ENCODE measurements at places on chromosomes 1 and 21.

DNA sequence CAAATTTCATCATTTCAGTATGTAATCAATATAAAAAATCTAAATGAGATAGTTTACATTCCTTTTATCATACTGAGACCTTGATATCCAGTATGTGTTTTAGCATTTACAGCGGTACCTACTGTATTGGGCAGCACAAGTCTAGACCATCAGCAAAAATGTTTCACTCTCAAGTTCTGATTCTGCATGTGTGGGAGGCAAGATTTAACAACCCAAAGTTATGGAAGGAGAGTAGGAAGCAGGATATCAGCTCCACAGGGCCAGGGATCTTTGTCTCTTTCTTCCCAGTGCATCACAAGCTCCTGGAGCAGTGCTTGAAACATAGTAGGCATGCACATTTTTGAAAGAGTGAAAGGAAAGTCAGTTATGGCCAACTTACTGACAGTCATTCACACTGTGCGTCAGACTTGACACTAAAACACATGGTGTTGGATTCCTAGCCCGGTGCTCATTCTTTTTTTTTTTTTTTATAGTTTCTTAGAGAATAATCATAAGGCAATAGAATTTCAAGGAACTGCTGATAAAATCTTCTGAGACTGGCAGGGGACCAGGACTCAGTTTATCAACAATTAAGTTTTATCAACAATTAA, 6.1 kb downstream of the TENT5C start:
- peaks cover 14% of the 10 kb centered on the region for H3K36me3 ChIP-seq
- peaks cover 82% of the 10 kb centered on the region for H3K4me1 ChIP-seq
- H3K4me3 ChIP-seq: no peak overlapping the region
- no peak for DNase-seq
- no peak overlapping the region for H3K27ac ChIP-seq
- H3K27me3 ChIP-seq: no peaks in the 10 kb centered on the region

GRCh38 chr1:20373764-20374163, 83.1 kb downstream of the VWA5B1 start:
- H3K27ac ChIP-seq: no peak overlapping the region
- H3K27me3 ChIP-seq: peaks cover 14% of the 10 kb centered on the region
- no peak overlapping the region for H3K4me3 ChIP-seq
- no peaks in the 10 kb centered on the region for H3K36me3 ChIP-seq
- DNase-seq: no peak

- peaks cover 40% of the 10 kb centered on the region for H3K36me3 ChIP-seq
- no peak overlapping the region for H3K27ac ChIP-seq
- no peaks in the 10 kb centered on the region for H3K27me3 ChIP-seq
- DNase-seq: no peak
- H3K4me3 ChIP-seq: no peak overlapping the region
These were observed 14.3 kb downstream of the GMEB1 start for GRCh38 chr1:28682840-28683239.

GRCh38 chr1:202694314-202694713, 15.9 kb downstream of the SYT2 start:
- peaks cover 4% of the 10 kb centered on the region for H3K4me1 ChIP-seq
- H3K27ac ChIP-seq: no peak overlapping the region
- peaks cover 10% of the 10 kb centered on the region for H3K27me3 ChIP-seq
- H3K4me3 ChIP-seq: no peak overlapping the region
- DNase-seq: no peak

DNA sequence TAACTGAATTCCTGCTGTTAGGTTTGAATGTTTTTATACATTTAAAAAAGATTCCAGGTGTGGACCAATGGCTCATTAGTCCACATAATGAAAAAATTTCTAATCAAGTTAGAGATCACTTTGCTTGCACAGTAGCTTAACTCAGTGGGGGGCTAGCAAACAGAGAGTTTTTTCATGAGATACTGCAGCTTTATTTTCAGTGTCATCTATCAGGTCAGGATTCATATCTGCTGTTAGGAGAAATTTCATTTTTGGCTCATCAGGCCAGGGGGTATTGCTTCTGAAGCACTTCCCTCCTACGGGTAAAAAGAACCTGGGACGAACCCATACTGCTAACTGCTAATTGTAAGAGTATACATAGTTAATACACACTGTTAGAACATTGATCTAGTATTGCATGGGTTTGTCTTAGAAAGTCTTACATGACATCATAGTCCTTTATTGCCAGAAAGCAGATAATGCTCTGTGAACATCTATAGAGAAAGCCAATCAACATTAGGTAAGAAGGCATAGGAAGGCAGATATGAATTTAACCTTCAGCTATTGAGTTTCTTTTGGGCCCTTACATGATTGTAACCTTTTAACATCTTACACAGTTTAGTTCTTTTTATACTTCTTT, 38.0 kb downstream of the ADGRL2 start:
- DNase-seq: no peak
- H3K27me3 ChIP-seq: no peaks in the 10 kb centered on the region
- no peaks in the 10 kb centered on the region for H3K36me3 ChIP-seq
- H3K4me3 ChIP-seq: no peak overlapping the region
- H3K27ac ChIP-seq: no peak overlapping the region
- no peaks in the 10 kb centered on the region for H3K4me1 ChIP-seq

- no peaks in the 10 kb centered on the region for H3K36me3 ChIP-seq
- H3K27ac ChIP-seq: no peak overlapping the region
These were observed 5.9 kb downstream of the RHEX start for GRCh38 chr1:206058927-206059292.

- H3K27ac ChIP-seq: no peak overlapping the region
- DNase-seq: no peak
- H3K4me3 ChIP-seq: no peak overlapping the region
- H3K4me1 ChIP-seq: peaks cover 8% of the 10 kb centered on the region
These were observed 18.7 kb upstream of the CAMK1G start for GRCh38 chr1:209564849-209565248.

DNA sequence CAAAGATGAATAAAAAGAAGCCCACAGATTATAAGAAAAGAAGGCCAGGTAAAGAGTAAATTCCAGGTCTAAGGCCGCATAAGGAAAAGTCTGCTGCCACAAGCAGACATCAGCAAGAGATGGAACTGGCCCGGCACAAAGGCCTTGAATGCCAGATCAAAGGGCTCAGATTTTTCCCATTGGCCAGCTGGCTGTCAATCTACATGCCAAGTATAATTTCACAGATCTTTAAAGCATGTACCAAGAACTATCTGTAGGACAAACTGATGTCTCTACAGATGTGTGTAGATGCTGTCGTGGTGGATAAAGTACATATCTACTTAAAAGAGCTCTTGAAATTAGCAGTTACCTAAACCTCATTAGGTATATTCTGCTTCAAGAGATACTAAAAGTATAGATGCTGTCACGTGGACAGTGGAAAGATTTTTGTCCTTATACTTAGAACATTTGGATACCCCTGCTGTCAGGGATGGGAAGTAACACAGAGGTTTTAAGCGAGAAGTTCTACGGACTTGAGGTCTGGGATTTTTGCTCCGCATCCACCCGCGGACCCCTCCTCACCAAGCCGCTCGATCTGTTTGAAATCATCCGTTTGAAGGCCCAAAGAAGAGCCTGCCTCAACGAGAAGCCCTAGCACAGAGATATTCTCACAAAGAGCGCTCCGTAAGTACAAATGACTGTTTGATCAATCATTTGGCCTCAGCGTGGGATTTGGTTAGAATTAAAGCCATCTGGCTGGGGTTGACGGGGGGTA, 10.1 kb downstream of the GLIS1 start:
- no peaks in the 10 kb centered on the region for H3K4me1 ChIP-seq
- H3K36me3 ChIP-seq: no peaks in the 10 kb centered on the region
- no peaks in the 10 kb centered on the region for H3K27me3 ChIP-seq
- H3K4me3 ChIP-seq: no peak overlapping the region
- no peak overlapping the region for H3K27ac ChIP-seq

DNA sequence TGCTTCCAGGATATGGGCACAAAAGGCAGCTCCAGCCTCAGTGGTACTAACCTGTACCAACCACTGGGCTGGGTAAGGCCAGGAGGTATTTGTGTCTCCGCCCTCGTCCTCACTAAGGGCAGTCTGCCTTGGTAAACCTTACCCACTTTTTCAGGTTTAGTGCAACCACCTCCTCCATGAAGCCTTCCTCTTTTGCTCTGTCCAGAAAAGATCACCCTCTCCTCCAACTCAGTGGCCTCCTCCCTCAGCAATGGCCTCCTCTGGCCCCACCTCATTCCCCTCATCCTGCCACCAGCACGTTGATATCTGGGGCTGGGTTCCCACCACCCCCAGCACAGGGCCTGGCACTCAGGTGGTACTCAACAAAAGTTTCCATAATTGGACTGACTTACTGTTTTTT, 161.5 kb downstream of the GRIK3 start:
- no peaks in the 10 kb centered on the region for H3K4me1 ChIP-seq
- H3K27ac ChIP-seq: no peak overlapping the region
- no peaks in the 10 kb centered on the region for H3K36me3 ChIP-seq
- DNase-seq: peak; percentile 1
- H3K27me3 ChIP-seq: no peaks in the 10 kb centered on the region
- no peak overlapping the region for H3K4me3 ChIP-seq

DNA sequence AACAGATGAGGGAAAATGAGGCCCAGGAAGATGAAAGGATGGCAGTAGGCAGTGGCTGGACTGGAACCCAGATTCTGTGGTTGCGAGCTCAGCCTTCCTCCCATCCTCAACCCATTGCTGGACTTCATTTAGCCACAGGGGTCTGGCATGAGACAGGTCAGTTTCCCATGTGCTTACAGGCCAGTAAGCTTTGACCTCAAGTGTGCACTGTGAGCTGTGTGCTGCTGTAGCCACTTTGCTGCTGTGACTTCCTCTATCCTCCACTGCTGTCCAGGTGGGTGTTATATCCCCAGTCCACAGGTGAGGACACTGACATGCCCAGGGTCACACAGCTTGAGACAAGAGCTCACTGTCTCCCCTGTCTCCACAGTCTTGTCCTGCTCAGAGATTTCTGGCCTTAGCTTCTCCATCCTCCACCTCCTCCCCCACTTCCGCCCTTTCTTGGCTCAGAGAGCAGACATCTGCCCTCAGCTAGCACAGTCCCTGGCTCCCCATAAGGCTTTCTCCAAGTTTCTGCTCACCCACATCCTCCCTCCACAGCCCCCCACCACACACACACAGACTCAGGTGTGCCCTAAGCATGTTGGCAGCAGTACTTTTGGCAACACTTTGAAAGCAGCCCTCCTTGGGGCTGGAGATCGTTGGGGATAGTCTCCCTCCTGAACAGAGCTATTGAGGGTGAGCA, 7.3 kb downstream of the IGSF21 start:
- peaks cover 34% of the 10 kb centered on the region for H3K27me3 ChIP-seq
- no peak for DNase-seq
- no peak overlapping the region for H3K27ac ChIP-seq

- H3K36me3 ChIP-seq: no peaks in the 10 kb centered on the region
- H3K27ac ChIP-seq: no peak overlapping the region
- H3K4me1 ChIP-seq: no peaks in the 10 kb centered on the region
- no peaks in the 10 kb centered on the region for H3K27me3 ChIP-seq
- no peak for DNase-seq
These were observed 56.8 kb downstream of the PRDM16 start for GRCh38 chr1:3125546-3126368.

GRCh38 chr1:66739401-66740157, 12.7 kb upstream of the DYNLT5 start:
- H3K4me3 ChIP-seq: no peak overlapping the region
- no peaks in the 10 kb centered on the region for H3K27me3 ChIP-seq
- H3K27ac ChIP-seq: no peak overlapping the region
- H3K4me1 ChIP-seq: no peaks in the 10 kb centered on the region
- no peaks in the 10 kb centered on the region for H3K36me3 ChIP-seq

- no peaks in the 10 kb centered on the region for H3K36me3 ChIP-seq
- no peak overlapping the region for H3K4me3 ChIP-seq
- no peaks in the 10 kb centered on the region for H3K4me1 ChIP-seq
These were observed 59.7 kb downstream of the VWA5B1 start for GRCh38 chr1:20350421-20350820.

DNA sequence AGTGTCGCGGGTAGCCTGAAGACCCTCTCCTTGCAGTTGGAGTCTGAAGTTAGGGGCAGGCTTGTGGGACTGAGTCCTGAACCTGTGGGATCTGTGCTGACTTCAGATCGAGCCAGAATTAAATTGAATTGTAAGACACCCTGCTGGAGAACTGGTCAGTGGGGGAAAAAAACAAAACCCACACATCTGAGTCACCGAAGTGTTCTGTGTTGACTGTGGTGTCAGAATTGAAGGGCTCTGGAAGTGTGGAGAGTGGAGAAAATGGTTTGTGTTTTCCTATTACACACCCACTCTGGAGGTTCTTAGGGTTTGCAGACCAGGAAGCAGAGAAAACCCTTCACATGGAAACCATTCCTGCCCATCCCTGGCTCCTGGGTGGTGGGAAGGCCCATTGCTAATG, 209.5 kb upstream of the GALNT2 start:
- peaks cover 4% of the 10 kb centered on the region for H3K4me1 ChIP-seq
- H3K4me3 ChIP-seq: no peak overlapping the region
- H3K27ac ChIP-seq: no peak overlapping the region
- no peaks in the 10 kb centered on the region for H3K36me3 ChIP-seq

DNA sequence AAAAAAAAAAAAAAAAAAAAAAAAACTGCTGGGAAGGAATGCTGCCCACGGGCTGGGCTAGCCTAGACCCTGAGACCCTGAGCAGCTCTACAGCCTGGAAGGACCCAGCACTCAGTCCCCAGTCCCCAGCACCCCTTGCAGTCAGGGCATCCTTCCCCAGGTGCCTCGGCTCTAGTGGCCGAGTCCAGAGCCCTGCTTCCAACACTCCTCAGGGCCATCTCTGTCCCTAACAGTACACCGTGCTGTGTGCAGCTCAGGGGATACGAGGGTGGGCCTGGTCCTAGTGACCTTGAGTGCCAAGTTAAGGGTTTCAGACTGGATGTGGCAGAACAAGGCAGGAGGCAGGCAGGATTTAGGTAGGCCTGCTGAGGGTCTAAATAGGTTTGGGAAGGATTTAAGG, 50.2 kb upstream of the LRP8 start:
- no peak overlapping the region for H3K27ac ChIP-seq
- no peaks in the 10 kb centered on the region for H3K36me3 ChIP-seq
- no peak for DNase-seq
- H3K4me1 ChIP-seq: no peaks in the 10 kb centered on the region
- no peak overlapping the region for H3K4me3 ChIP-seq
- no peaks in the 10 kb centered on the region for H3K27me3 ChIP-seq

DNA sequence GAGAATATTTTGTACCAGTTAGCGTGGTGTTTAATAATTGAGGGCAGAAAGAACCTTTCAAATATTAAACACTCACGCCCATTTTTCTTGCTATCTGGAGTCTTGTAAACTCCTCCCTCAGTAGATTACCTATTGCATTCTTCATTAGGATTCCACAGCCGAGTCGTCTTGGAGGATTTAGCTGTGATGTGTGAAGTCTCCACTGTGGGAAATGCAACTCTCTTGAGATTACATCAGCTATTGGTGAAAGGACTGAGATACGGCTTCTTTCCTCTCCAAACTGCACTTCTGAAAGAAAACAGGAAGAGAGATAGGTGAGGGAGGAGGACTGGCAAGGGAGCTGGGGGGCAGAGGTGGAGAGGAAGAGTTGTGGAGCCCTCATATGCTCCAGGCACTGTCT, 36.1 kb downstream of the ACTA1 start:
- no peak overlapping the region for H3K27ac ChIP-seq
- no peaks in the 10 kb centered on the region for H3K36me3 ChIP-seq

GRCh38 chr1:91913018-91913417, 27.1 kb upstream of the TGFBR3 start:
- H3K27me3 ChIP-seq: no peaks in the 10 kb centered on the region
- H3K4me1 ChIP-seq: no peaks in the 10 kb centered on the region
- no peak overlapping the region for H3K4me3 ChIP-seq
- H3K36me3 ChIP-seq: no peaks in the 10 kb centered on the region
- DNase-seq: no peak

GRCh38 chr1:116572771-116573430, 2.1 kb upstream of the CD58 start:
- H3K4me3 ChIP-seq: no peak overlapping the region
- H3K27me3 ChIP-seq: no peaks in the 10 kb centered on the region
- H3K36me3 ChIP-seq: no peaks in the 10 kb centered on the region
- no peak overlapping the region for H3K27ac ChIP-seq
- no peak for DNase-seq
- peaks cover 28% of the 10 kb centered on the region for H3K4me1 ChIP-seq

Data from CD4-positive, alpha-beta T cell (primary cell).